ENCODE measurements at places on chromosomes 4 and X. TPM values are rescaled to one million over a fixed set of nuclear protein-coding genes. Genes with fewer than 3 reads are reported as not detected.

DNA sequence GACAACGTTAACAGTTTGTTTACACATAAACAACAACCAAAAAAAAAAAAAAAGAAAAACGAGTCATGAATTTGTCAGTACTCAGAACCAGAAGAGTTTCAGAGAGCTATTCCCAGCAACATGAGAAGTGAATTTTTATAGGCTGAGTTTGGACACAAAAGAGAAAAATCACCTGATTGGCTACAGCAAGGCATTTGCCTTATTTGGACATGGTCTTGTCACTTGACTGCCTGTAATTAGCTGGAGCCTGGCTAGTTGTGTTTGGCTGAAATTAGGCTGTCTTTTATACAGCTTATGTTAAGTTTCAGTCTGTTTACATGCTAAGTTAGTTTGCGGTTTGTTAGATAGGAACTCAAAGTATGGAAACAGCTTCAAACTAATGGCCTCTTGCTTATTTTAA is 880 bp upstream of the TEX13A start:
- no peaks in the 10 kb centered on the region for H3K36me3 ChIP-seq
- no peak overlapping the region for H3K4me3 ChIP-seq
- H3K27me3 ChIP-seq, result no peaks in the 10 kb centered on the region
- no peak overlapping the region for H3K27ac ChIP-seq

GRCh38 chr4:53484911-53485657 is 106.2 kb downstream of the LNX1 start:
- H3K36me3 ChIP-seq, result no peaks in the 10 kb centered on the region
- DNase-seq, result no peak
- peaks cover 29% of the 10 kb centered on the region for H3K27me3 ChIP-seq
- no peak overlapping the region for H3K4me3 ChIP-seq
- no peak overlapping the region for H3K27ac ChIP-seq

DNA sequence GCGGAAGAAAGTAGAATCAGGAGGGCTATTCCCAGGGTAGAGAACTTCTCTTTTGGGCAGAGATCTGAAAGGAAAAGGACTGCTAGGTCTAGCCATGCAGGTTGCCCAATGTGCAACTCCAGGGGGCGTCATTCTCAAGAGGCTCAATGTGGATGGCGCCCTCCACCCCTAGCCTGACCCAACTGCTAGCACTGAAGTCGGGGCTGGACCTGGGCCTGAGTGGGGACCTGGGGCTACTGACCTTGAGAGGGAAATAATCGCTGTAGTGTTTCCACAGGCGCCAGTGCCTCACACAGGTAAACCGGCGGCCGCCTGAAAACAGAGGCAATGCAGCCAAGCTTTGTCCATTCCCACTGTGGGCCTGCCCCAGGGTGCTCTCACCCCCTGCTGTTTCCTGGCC is 6.1 kb downstream of the AWAT2 start:
- DNase-seq, result no peak
- H3K4me1 ChIP-seq, result no peaks in the 10 kb centered on the region

- no peaks in the 10 kb centered on the region for H3K27me3 ChIP-seq
- no peaks in the 10 kb centered on the region for H3K4me1 ChIP-seq
- no peak overlapping the region for H3K4me3 ChIP-seq
- H3K36me3 ChIP-seq, result no peaks in the 10 kb centered on the region
Observed at GRCh38 chr4:11348449-11349088, 80.1 kb downstream of the HS3ST1 start.

GRCh38 chr4:37455301-37456131 is 211.0 kb downstream of the NWD2 start:
- no peak overlapping the region for H3K27ac ChIP-seq
- H3K4me1 ChIP-seq, result peaks cover 13% of the 10 kb centered on the region
- H3K4me3 ChIP-seq, result no peak overlapping the region
- H3K27me3 ChIP-seq, result peaks cover 52% of the 10 kb centered on the region
- no peak for DNase-seq
- no peaks in the 10 kb centered on the region for H3K36me3 ChIP-seq

GRCh38 chr4:955931-956381 is 17.4 kb downstream of the DGKQ start:
- no peak for DNase-seq
- H3K36me3 ChIP-seq, result peaks cover 7% of the 10 kb centered on the region
- H3K4me1 ChIP-seq, result no peaks in the 10 kb centered on the region
- H3K4me3 ChIP-seq, result no peak overlapping the region

DNA sequence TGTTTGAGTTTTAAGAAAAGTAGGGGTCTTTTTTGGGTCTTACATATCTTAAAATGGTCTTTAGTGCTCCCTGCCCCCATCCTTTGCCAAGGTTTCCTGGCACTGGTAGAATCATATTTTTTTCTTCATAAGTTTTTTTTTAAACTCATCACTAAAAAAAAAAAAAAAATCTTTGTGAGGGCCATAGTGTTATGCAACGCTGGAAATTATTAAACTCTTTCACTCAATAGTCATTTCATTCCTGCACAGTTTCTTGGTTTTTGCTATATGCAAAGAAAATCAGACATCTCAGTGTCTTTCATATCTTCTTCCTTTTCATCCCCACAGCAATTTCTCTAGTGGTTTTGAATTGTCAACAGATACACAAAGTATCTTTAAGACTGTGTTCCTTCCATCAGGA is 95.6 kb downstream of the TMA16 start:
- peaks cover 4% of the 10 kb centered on the region for H3K27me3 ChIP-seq
- no peak for DNase-seq
- no peaks in the 10 kb centered on the region for H3K4me1 ChIP-seq
- no peaks in the 10 kb centered on the region for H3K36me3 ChIP-seq

Gene CITED1
- total RNA-seq, result not detected

Gene RBMXL3
- total RNA-seq, result not detected

Data from activated CD8-positive, alpha-beta T cell treated with anti-CD3 and anti-CD28 coated beads, Interleukin-2, amount 10 ng/mL, durations not matched to agents 7 days and 5 days (primary cell).